Right lung (tissue), 10 donors: ENCODE measurements at places on chromosomes 12 and 14. TPM values are rescaled to one million over a fixed set of nuclear protein-coding genes. Genes with fewer than 3 reads are reported as not detected.

Gene SOX5
- 18.6 TPM for polyA plus RNA-seq

Gene SIX6
- polyA plus RNA-seq: not detected

Gene LRRC23
- polyA plus RNA-seq: 26.6 TPM

Gene TAS2R10
- polyA plus RNA-seq: 3.5 TPM

Gene HNF1A
- 2.2 TPM for polyA plus RNA-seq

Gene SPTB
- polyA plus RNA-seq: 5.2 TPM

Gene POTEG
- polyA plus RNA-seq: 0.09 TPM

Gene HOXC5
- not detected for polyA plus RNA-seq

Gene SERPINA3
- 1.0 TPM for polyA plus RNA-seq

Gene SLC8A3
- 23.7 TPM for polyA plus RNA-seq

Gene PCNX4
- polyA plus RNA-seq: 107 TPM

Gene RPS6KL1
- 2.3 TPM for polyA plus RNA-seq

Gene BEGAIN
- polyA plus RNA-seq: 1.3 TPM

Gene CCDC197
- not detected for polyA plus RNA-seq

Gene MAP3K9
- polyA plus RNA-seq: 5.2 TPM

Gene GLI1
- polyA plus RNA-seq: 31.8 TPM

Gene UNC79
- polyA plus RNA-seq: 0.55 TPM

Gene GPX2
- polyA plus RNA-seq: 1.2 TPM

Gene ACRBP
- polyA plus RNA-seq: 6.8 TPM

Gene PXMP2
- 41.9 TPM for polyA plus RNA-seq

Gene MYO1H
- 0.39 TPM for polyA plus RNA-seq

Gene RASAL1
- 0.31 TPM for polyA plus RNA-seq

Gene DACT1
- polyA plus RNA-seq: 34.6 TPM

Gene SRGAP1
- polyA plus RNA-seq: 11.0 TPM

Gene TNS2
- polyA plus RNA-seq: 101 TPM

Gene M6PR
- polyA plus RNA-seq: 206 TPM

Gene GPHB5
- not detected for polyA plus RNA-seq

Gene FOXM1
- polyA plus RNA-seq: 24.6 TPM
